ENCODE measurements at places on chromosomes 7 and 10.
A peak's percentile ranks its signal among the peaks of the same experiment; 100 is the strongest.

GRCh38 chr7:112937651-112938415 is 147.6 kb upstream of the TMEM168 start:
- peaks cover 3% of the 10 kb centered on the region for H3K4me1 ChIP-seq
- peak overlapping the region; percentile 81 for H3K4me3 ChIP-seq
- H3K36me3 ChIP-seq: no peaks in the 10 kb centered on the region
- no peak overlapping the region for H3K27ac ChIP-seq
- DNase-seq: no peak

- H3K27ac ChIP-seq: no peak overlapping the region
- no peak for DNase-seq
- H3K4me1 ChIP-seq: peaks cover 34% of the 10 kb centered on the region
- no peaks in the 10 kb centered on the region for H3K36me3 ChIP-seq
- no peaks in the 10 kb centered on the region for H3K27me3 ChIP-seq
These were observed 25.1 kb upstream of the DDIT4 start for GRCh38 chr10:72248468-72249151.

DNA sequence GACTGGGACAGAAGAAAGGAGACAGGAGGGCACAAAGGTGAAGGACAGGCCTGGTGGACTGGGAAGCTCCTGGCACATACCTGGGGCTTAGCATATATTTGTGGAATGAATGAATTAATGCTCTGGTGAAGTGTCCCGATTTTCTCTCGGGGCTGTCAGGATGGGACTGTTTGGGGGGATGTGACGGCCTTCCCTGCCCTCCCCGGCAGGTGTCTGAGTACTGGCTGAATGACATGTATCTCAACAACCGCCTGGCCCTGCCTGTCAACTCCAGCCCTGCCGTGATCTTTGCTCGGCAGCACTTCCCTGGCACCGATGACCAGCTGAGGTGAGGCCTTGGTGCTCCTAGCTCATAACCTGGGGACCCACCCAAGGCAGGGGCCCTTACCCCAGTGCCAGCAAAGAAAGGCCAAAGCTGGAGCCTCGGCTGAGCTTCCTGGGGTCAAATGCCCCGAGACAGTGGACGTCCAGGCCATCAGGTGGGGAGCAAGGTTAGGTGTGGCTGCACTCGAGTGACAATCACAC is 6.5 kb downstream of the CHAT start:
- H3K27ac ChIP-seq: no peak overlapping the region
- no peaks in the 10 kb centered on the region for H3K36me3 ChIP-seq
- no peak overlapping the region for H3K4me3 ChIP-seq
- peaks cover 7% of the 10 kb centered on the region for H3K27me3 ChIP-seq
- no peaks in the 10 kb centered on the region for H3K4me1 ChIP-seq

- no peaks in the 10 kb centered on the region for H3K36me3 ChIP-seq
- no peaks in the 10 kb centered on the region for H3K4me1 ChIP-seq
- H3K4me3 ChIP-seq: no peak overlapping the region
- no peak overlapping the region for H3K27ac ChIP-seq
- DNase-seq: no peak
These were observed 634 bp upstream of the OR9A4 start for GRCh38 chr7:141915565-141915964.

DNA sequence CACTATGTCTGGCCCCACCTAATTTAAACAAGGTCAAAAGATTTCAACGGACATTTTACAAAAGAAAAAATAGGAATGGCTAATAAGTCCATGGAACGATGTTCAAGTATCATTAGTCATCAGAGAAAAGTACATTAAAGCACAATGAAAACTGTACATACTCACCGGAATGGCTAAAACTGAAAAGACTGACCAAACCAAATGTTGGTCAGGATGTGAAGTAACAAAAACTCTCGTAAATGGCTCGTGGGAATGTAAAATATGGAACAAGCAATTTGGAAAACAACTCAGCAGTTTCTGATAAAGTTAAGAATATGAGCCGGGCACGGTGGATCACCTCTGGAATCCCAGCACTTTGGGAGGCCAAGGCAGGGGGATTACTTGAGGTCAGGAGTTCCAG is 65.7 kb upstream of the PARD3 start:
- no peak for DNase-seq
- no peak overlapping the region for H3K4me3 ChIP-seq
- H3K4me1 ChIP-seq: no peaks in the 10 kb centered on the region
- H3K36me3 ChIP-seq: no peaks in the 10 kb centered on the region
- no peak overlapping the region for H3K27ac ChIP-seq

DNA sequence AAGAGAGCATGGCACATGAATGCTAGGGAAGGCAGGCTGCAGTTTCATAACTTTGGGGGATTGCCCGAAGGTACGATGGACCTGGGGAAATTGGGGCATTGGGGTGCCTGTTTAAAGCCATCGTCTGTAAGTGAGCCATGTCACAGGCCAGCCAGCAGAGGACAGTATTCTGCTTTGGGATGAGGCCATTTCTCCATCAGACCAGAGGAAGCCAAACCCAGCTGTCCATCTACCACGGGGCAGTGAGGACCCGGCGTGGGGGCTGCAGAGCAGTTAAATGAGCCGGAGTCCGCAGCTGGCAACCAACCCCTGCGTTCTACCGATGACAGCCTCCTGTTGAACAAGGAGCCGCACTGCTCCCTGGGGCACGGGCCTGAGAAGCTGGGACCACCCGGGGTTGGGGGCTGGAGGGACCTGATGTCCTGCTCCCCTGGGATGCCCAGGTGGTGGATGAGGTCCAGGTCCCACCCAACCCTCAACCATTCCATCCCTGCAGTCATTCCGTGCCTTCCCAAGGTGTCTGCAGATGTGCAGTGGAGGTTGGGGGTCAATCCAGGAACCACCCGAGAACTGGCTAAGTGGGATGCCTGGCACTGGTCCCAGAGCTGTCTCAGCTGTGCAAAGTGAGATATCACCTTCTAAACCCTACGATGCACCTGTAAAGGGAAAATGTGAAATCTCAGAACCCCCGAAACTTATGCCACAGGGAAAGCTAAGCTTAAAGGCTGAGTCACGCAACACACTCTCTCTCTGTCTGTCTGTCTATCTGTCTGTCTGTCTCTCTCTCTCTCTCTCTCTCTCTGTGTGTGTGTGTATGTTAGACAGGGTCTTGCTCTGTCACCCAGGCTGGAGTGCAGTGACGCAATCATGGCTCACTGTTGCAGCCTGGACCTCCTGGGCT is 12.1 kb upstream of the RHBDD2 start:
- DNase-seq: peak; percentile 82
- H3K4me3 ChIP-seq: no peak overlapping the region
- peaks cover 8% of the 10 kb centered on the region for H3K4me1 ChIP-seq
- peak overlapping the region; percentile 11 for H3K27ac ChIP-seq

All from K562 (cell line).